ENCODE measurements at places on chromosomes 6 and 20.

GRCh38 chr6:26183237-26183580 is 96.0 kb downstream of the HFE start:
- no peak for DNase-seq

DNA sequence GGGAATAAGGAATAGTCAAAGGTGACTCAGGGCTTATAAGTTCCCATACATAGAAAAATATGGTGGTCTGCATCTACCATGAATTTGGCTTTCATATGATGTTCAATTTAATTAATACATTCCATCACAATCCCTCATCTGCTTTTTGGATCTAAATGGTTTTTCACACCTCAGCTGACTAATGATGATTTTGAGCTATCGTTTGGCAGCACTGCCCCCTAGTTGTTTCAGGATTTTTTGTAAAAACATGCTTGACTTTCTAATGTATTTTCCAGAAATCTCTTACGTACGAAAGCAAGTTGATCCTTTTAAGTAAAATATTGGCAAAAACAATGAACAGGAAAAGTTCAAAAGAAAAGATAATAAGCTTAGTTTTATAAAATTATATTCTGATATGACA is 408.6 kb upstream of the ADGRB3 start:
- no peak for DNase-seq

DNA sequence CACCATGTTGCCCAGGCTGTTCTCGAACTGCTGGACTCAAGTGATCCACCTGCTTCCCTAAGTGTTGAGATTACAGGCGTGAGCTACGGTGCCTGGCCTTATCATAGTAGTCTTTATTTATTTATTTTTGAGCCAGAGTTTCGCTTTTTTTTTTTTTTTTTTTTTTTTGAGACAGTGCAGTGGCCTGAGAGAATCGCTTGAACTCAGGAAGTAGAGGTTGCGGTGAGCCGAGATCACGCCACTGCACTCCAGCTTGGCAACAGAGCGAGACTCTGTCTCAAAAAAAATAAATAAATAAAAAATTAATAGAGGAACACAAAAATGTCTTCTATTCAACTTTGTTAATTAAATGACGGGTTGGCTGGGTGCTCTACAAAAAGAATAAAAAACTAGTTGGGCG is 12.9 kb downstream of the MAPRE1 start:
- DNase-seq, result no peak

- no peak for DNase-seq
Observed at GRCh38 chr20:2293971-2294370, 1.8 kb upstream of the TGM3 start.

DNA sequence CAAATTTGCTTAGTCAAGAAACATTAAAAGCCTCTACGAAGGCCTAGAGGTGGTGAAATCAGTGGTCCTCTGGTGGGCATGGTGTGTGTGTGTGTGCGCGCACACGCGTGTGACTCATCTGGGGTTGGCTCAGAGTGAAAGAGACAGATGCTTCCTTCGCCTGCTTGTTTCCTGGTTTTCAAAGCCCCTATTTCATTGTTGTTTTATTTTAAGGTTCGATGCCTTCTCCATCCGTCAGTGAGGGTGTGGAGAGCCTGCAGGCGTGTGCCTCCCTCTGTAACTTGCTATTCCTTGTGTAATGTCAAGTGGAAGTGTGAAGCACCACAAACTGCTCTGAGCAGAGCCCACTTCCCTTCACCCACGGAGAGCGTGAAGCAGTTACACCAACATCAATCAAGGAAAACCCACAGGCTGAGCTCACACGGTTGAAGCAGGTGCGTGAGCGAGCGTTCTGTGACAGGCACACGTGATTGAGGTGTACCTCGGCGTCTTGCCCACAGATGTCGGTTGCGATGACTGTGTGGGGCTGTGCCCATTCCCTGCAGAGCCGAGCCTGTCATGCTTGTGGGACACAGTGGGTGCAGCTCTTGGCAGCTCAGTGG is 233.9 kb downstream of the PRL start:
- DNase-seq, result peak; percentile 31

- DNase-seq, result no peak
Observed at GRCh38 chr6:7392402-7392801, 2.8 kb downstream of the RIOK1 start.

DNA sequence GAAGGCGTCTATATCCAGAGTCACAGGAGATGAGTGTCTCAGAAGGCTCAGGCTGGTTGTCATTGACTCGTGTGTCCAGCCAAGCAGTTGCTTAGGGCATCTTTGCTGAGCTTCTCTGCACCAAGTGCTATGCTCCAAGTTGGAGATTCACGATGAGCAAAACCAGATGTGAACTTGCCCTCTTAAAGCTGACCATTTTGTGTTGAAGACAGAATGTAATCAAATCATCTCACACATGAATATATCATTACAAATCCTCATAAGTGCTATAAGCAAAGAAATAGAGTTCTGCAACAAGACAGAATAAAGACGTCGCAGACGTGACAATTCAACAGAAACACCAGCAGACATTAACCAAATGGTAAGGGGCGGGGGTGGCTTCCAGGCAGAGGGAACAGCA is 103.9 kb downstream of the ALDH8A1 start:
- DNase-seq, result no peak

DNA sequence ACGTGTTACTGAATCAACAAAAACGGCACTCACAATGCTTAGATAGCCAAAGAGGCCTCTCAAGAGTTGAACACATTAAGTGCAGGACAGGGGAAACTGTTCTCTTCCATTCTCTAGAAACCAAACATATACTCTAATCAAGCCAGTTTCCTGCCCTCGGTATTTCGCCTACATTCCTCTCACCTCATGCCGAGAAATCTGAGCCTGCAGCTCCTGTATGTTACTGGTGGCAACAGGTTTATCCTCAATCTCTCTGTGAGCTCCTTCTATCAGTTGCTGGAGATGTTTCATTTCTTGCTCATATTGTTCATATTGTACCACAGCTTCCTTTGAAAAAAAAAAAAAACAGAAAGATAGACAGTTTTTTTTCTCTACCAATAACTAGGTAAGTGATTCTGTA is 328.9 kb downstream of the SYNE1 start:
- DNase-seq, result no peak

DNA sequence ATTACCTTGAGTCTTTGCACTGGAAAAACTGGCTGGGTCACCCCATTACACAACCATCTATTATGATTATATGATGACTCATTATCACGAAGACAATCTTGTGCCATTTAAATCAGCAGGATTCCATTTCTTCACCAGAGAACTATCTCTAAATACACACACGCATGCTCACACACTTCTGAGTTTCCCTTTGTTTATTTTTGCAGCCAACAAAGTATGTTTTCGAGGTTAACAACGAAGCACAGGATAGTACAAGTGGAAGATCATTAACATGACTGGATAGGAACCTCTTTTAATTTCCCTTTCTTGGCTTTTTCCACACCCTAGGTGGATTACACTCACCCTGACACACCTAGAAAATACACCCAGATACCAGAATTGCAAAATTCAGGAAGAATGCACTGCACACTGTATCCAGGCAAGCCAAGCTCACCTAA is 18.9 kb downstream of the PERP start:
- DNase-seq, result no peak

- DNase-seq, result no peak
Observed at GRCh38 chr6:109001291-109001894, 93.3 kb downstream of the SESN1 start.

DNA sequence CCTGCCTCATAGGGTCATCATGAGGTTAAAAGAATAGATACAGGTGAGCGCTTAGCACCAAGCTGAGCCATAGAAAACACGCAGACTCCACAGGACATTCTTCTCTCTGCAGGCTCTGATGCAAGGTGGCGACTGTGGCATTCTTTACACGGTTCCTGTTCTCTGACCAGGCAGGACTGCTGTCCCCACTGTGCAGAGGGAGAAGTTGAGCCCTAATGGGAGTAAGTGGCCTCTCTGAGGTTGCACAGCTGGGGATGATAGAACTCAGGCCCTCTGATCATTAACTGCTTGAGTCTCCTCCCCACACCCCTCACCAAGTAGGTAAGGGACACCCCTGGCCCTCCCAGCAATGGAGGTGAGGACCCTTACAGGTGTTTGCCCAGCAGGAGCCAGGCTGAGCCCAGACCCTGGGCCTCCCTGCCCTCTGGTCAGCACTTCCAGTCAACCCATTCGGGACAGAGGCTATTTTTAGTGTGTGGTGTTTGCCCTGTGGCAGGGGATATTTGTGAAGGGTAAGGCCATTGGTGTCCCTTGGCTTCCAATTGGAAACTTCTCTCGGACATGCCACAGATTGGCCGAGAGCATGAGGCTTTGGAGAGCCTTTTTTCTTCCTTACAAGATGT is 116.8 kb downstream of the VEGFA start:
- DNase-seq, result no peak

GRCh38 chr20:24832518-24832917 is 116.6 kb upstream of the CST7 start:
- DNase-seq, result no peak

DNA sequence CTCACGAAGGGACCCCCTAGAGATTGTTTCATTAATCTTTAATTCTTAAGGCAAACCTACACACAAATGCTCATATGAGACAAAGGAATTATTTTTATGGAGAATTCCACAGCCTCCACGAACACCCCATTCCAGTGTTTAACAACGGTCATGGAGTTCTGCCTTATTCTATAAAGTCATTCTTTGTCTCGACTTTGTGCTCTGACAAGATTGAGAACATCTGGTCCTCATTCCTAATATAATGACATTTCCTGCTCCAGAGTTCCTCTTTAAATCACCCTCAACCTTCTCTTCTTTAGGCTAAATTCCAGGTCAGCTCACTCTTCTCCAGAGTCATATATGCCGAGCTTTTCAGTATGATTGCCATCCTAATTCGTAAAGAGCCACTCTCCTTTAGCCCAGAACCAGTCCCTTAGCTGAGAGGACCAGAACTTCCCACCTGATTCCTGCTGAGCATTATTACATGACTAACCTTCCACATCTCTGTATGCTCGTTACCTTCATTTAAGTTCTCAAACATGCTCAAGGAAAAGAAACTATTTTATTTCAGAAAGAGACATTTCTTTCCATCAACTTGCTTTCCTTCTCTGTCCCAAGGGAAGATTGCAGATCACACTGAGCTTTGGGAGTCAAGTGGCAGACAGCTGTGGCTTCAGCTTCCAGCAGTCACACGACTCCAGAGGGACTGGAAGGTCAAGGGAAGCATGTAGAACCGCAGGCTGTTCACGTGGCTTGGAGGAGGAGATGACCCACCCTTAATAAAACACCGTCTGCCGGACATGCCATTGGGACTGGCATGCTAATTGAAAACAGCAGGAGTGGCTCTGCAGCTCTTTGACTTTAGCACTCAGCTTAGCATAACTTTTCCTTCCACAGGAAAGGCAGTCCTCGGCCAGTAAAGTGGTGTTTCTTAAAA is 467.1 kb upstream of the HSF2 start:
- DNase-seq, result no peak

DNA sequence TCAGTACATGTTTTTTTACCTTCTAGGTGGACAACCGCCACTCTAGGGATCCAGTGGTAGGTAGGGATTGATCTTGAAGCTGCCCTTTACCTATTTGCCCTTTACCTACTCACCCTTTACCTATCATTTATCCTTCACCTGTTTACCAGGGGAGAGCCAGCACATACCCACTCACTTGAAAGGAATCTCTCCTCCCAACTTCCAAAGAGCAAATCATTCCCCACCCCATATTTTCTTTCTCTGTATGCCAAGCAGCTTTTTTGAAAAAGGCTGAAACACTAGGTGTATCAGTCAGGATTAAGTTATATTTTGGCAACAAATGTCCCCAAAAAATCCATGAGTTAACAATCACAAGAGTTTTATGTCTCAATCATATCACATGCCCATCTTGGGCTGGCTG is 10.5 kb upstream of the EPM2A start:
- DNase-seq, result no peak

- peak; percentile 55 for DNase-seq
Observed at GRCh38 chr6:143536866-143537691, 25.6 kb upstream of the FUCA2 start.

GRCh38 chr20:53695797-53696527 is 102.3 kb upstream of the ZNF217 start:
- no peak for DNase-seq

DNA sequence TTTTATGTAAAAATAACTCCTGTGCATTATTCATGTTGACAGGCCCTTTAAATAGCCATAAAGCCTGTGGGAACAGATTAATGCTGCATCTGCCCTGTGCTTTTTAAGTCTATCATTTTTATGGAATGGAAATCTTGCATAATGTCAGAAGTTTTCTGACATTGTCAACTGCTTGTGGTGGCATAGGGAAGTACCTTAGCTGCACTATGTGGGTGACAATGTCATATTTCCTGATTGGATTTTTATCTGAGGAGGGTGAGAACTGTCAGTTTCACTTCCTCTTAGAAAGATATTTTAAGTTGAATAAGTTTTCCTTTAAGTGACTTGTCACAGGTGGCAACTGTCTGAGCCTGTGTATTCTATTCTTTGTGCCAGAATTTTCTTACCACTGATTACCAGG is 267.9 kb downstream of the PLCB1 start:
- no peak for DNase-seq

DNA sequence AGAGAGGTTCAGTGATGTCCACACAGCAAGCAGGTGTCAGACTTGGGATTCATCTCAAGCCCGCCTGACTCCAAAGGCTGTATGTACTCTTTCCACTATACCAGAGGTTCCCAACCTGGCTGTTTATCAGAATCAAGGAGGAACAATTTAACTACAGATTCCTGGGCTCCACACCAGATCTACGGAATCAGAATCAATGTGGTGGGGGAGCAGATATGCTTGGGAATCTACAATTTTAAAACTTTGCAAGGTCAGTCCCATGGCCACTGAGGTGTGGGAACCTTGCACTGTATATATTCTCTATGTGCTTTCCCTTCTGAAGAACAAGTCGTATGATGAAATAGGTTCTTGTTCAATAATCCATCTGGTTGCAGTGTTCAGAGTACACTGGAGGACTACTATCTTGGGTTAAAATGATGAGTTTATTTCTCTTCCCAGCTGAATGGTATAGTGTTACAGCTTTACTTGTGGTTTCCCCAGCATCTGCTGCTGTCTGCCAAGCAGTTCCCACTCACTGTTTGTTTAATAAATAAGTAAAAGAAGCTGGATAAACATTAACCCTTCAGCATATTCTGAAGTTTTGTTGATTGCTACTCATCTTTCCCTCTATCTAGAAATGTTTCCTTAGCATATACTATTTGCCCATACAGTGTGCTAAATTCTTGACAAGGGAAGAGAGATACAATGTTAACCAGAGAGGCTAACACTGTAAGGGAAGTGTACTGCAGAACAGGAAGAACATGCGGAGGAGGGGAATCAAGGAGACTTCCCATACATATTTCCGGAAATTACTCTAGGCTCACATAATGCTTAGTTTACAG is 9.9 kb downstream of the TTI1 start:
- DNase-seq, result no peak

DNA sequence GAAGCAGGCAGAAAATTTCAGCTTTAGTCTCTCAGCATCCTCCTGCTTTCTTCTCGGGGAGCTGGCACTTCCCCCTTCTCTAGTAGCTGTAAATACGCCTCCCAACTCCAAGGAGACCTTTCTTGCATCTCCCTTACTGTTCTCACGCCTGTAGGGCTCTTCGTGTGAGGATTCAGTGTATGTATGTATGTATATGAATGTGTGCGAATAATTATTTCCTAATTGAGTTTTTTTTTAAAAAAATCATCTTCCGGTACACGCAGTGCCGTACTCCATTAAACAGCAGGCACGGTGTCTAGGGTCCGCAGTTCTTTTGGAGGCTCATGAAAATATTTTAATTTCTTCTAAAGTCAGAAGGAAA is 85.4 kb downstream of the HFE start:
- no peak for DNase-seq
